ENCODE measurements at places on chromosomes 5 and 9.

- DNase-seq, result no peak
Measured at GRCh38 chr9:19510907-19511306, 102.1 kb downstream of the ACER2 start.

- DNase-seq, result no peak
Measured at GRCh38 chr5:111116550-111116949, 24.4 kb downstream of the WDR36 start.

DNA sequence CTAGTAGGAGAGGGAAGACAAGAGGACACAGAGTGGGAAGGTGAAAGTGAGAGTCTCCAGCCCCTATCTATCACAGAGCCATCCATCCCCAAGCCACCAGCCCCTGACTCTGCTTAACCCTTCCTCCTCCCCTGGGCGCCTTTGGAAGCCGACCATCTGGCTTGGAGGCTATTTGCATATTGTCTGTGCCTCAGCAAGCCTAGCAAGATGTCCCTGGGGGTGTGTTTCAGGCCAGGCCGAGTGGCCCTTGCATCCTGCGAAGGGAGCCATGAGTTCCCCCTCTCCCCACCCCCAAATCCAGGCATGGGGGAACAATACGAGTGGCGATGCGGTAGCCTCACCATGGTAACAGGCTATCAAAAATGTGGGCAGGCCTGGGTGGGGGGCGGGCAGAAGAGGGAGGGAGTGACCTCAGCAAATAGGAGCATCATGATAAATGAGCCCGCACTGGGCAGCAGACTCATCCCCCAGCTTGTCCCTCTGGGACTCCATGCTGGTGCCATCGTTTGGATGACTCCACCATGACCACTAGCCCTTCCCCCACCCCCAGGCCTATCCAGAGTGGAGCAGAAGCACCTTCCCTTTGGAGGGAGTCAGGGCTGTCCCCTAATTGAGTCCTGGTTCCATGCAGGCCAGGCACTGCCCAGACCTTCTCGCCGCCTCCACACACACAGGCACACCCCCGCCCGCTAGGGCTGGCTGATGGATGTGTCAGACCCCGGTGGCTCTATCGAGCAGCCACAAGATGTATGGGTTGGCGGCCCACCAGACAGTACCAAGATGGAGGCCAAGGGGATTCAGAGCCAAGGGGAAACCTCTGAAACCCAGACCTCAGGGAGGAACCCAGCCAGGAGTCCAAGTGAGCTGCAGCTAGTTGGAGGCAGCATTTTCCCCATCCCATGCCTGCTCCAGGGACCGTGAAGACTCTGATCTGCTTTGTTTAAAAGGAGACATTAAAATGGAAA is 14.6 kb downstream of the URM1 start:
- no peak for DNase-seq

DNA sequence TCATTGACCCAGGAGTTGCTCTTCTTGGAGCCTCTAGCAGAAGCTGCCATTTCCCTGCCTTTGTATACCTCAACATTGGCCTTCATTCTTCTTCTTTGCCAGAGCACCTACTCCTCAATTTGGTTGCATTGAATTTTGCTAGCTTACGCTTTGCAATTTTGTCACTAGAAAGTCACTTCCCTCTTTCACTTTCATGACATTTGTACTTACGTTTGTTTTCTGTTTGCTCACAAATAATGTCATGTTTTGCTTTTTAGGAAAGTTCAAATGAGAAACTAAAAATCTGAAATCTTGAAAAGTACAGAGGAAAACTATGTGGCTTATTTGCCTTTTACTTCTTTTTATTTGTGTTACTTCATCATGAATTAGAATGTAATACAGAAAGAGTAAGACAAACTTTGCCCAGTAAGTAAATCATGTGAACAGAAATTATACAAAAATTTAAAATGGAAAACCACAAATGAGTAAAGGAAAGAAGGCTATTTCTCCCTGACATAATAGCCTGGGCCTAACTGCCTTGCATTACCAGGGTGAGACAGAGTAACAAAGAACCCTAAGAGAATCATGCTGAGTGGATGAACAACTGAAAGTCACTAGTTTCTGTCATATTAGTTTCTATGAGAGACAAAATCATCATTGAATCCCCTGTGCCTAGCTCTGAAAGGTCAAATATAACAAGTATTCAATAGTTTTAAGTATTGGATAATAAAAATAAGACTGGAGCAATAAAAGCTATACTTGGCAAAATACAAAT is 7.4 kb upstream of the IFNA1 start:
- DNase-seq, result no peak

GRCh38 chr9:94703488-94704140 is 22.9 kb upstream of the AOPEP start:
- DNase-seq, result no peak

- DNase-seq, result no peak
Measured at GRCh38 chr9:131593936-131594665, 48.8 kb downstream of the PRRT1B start.

DNA sequence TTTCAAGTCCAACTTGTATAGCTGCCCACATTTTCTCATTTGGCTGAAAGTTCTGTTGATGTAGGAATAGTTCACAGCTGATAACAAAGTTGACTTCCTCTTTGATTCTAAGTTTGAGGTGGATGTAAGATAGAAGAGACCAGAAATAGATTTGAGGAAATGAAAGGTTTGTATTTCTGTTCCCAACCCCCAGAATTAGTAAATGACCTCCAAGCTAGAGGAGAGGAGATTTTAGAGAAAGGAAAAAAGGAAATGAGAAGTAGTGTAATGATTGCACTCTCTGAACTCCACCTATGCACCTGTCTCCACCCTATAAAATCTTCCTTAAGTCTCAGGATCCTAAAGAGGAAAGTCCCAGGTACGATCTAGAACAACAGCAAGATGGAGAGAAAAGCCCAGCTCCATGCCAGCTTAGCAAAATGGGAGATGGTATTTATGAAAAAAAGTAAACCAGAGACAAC is 130.4 kb upstream of the POC5 start:
- peak; percentile 83 for DNase-seq

Measured in GM12878 (cell line).